ENCODE measurements at places on chromosomes 4 and X.

GRCh38 chr4:123651536-123652180 is 255.1 kb downstream of the SPRY1 start:
- DNase-seq, result no peak

DNA sequence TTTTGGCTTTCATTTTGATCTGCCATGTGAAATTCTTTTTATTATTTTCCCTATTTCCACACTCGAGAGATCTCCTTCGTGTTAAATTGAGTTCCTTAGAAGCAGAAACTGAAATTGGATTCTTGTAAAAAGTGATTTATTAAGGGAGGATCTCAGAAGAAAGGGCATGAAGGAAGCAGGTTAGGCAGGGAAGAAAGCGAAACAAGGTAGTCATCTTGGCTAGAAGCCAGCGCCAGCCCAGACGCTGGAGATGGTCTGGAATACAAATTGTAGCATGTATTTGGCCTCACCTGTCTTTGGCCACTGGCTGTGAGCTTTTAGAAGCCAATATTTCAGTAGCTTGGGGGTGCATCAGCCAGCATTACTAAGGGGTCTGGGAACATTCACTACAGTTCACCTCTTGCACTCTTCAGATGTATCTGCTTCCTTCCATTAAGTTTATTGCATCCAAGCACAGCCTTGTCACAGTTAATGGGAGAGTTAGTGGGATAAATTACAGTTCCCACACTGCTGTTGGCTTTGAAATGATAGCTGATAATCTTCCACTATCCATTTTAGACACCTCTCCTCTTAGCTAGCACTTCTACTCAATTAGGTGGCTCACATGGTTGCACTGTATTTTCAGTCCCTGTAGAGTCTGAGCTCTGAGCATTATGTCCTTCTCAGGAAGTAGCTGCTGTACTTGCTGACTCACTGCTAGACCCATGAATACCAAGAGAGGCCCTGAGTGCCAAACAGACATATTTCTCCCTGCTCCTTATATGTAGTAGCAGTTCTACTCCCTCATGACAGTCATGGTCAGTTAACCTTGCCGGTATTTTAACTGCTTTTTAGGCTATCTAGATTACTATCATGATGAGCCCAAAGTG is 14.6 kb downstream of the GRXCR1 start:
- no peak for DNase-seq

GRCh38 chr4:78951862-78952472 is 12.7 kb upstream of the PAQR3 start:
- no peak for DNase-seq

DNA sequence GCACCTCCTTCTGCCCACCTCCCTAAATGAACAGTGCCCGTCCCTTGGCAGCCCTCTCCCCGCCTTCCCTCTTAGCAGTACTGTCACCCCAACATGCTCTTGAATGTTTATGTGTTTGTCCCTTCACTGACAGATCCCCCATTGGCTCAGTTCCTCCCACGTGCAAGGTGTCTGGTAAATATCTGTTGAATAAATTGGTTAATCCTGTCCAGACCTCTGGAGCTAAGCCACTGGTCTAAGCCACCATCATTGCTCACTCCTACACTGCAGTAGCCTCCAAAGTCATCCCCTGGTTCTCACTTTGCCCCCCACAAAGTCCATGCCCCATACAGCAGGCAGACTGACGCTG is 26.1 kb upstream of the MAN2B2 start:
- no peak for DNase-seq

DNA sequence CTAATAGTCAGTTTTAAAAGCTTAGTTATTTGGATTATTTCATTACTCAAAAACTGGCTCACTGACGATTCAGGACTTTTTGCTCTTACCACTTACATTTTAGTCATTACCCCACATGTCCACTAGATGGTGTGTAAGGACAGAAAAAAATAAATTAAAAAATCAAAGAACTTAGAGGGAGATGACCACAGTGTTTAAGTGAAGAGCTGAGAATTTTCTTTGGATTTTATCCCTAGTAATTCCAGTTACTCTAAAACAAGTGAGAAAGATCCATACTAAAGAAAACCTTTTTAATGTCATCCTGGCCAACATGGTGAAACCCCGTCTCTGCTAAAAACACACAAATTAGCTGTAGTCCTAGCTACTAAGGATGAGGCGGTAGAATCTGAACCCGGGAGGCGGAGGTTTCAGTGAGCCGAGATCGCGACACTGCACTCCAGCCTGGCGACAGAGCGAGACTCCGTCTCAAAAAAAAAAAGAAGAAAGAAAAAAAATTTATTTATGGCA is 26.4 kb upstream of the TMPRSS11B start:
- no peak for DNase-seq

- DNase-seq, result no peak
Measured at GRCh38 chr4:17098401-17098800, 200.0 kb upstream of the LDB2 start.

GRCh38 chr4:124937993-124938392 is 225.5 kb upstream of the ANKRD50 start:
- no peak for DNase-seq

- no peak for DNase-seq
Measured at GRCh38 chr4:42391981-42392380, 5.3 kb upstream of the SHISA3 start.

DNA sequence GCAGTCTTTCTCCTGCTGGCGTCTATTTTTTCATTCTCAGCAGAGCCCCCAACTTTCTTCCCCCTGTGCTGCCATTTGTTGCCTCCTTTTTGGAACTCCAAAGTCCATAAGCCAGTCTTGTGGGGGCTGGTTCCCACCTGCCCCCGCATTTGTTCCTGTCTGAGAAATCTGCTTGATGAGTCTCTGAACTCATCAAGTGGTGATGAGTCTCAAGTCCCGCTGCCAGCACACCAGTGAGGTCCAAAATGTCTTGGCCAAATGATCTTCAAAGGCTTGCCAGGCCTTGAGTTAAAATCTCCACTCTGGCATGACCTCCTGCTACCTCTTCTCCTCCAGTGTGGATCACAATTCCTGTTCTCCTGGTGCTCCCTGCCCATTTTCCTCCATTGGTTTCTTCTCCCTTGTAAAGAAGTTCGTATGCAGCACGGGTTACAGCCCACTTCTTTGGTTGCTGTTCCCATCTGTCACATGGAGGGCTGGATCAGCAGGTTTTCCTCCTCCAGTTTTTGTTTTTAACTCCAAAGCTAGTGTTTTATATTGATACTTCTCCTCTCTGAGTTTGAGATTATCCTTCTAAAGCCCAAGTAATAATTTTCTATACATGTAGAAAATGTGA is 72.7 kb upstream of the LIMCH1 start:
- DNase-seq, result no peak

GRCh38 chrX:127888767-127889166 is 163.4 kb downstream of the ACTRT1 start:
- DNase-seq, result no peak

All from non-pigmented ciliary epithelial cell (primary cell).